GM13976 (cell line): ENCODE measurements at places on chromosomes 6 and 20.

GRCh38 chr6:24838994-24839393, 40.3 kb upstream of the ARMH2 start:
- no peak for DNase-seq

- no peak for DNase-seq
Measured at GRCh38 chr6:144294016-144294415, 8.9 kb downstream of the UTRN start.

GRCh38 chr20:43939762-43940121, 25.1 kb downstream of the TOX2 start:
- no peak for DNase-seq

DNA sequence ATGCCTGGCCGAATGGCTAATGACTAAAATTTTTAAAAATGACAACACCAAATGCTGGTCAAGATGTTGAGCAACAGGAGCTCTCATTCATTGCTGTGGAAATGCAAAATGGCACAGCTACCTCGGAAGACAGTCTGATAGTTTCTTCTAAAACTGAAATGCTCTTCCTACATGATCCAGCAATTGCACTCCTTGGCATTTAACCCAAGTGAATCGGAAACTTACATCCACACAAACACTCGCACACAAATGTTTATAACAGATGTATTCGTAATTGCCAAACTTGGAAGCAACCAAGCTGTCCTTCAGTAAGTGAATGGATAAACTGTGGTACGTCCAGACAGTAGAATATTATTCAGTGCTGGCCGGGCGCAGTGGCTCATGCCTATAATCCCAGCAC, 56.4 kb upstream of the NCOA3 start:
- no peak for DNase-seq

GRCh38 chr6:2505624-2506023, 245.1 kb downstream of the MYLK4 start:
- no peak for DNase-seq

- no peak for DNase-seq
Measured at GRCh38 chr20:2467412-2467811, 3.2 kb downstream of the SNRPB start.

DNA sequence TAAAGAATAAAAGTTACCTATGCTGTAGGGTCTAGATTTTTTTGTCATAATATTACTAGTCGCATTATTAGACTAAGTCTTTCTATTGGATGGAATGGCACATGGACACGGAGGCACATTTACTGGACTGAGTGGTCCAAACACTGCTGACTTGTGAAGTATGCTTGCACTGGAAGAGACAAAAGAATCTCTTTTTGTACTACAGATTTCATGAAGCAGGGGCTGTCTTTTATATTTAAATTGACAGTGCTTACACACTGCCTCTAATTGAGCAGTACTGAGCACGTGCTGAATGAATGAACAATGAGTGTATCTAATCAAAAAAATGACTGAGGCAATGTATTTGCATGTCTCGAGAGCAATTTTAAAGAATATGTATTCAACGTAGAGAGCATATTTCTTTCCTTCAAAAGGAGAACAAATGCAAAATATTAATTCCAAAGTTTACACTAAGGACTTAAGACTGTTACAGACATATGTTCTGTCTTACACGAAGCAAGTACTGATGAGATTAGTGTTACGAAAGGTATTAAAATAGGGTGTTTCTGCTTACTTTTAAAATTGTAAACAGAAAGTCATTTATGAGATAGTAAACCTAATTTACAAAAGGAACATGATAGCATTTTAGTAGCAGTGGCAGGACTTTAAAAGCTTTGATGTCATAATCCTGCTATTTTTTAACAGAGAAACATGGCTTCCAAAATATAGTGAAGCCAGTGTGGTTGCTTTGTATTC, 8.3 kb downstream of the ELOVL2 start:
- no peak for DNase-seq
